ENCODE measurements at places on chromosomes 3 and 15. TPM values are rescaled to one million over a fixed set of nuclear protein-coding genes. Genes with fewer than 3 reads are reported as not detected.

- no peaks in the 10 kb centered on the region for H3K36me3 ChIP-seq
- H3K4me1 ChIP-seq, result peaks cover 11% of the 10 kb centered on the region
- H3K27me3 ChIP-seq, result peaks cover 28% of the 10 kb centered on the region
- no peak for DNase-seq
Observed at GRCh38 chr3:174439331-174440252, 419.5 kb upstream of the NAALADL2 start.

DNA sequence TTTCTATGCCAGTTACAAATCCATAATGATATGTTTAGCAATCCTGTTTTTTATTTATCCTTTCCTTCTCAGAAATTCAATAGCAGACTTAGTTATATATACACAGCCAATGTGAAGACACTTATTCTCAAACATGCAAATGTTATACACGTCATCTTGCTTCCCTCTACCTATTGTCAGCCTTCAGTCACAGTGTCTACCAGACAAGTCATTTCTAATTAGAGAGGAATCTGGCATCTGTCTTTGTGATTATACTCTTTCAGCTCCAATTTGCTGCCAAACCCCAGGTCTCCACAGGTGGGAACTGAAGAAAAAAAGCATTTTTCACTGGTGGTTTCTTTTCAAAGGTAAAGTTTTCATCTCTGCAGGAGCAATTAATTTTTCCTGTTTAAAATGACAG lies 793.1 kb downstream of the AGBL1 start:
- no peak for DNase-seq
- H3K27me3 ChIP-seq, result no peaks in the 10 kb centered on the region
- H3K36me3 ChIP-seq, result no peaks in the 10 kb centered on the region
- no peak overlapping the region for H3K4me3 ChIP-seq

- no peaks in the 10 kb centered on the region for H3K27me3 ChIP-seq
- no peaks in the 10 kb centered on the region for H3K4me1 ChIP-seq
- H3K36me3 ChIP-seq, result no peaks in the 10 kb centered on the region
- H3K27ac ChIP-seq, result no peak overlapping the region
- no peak overlapping the region for H3K4me3 ChIP-seq
Observed at GRCh38 chr3:64925575-64925974, 237.8 kb upstream of the ADAMTS9 start.

- DNase-seq, result no peak
- no peak overlapping the region for H3K27ac ChIP-seq
- H3K4me1 ChIP-seq, result peaks cover 6% of the 10 kb centered on the region
- no peak overlapping the region for H3K4me3 ChIP-seq
- no peaks in the 10 kb centered on the region for H3K27me3 ChIP-seq
Observed at GRCh38 chr3:33668618-33669017, 49.4 kb downstream of the CLASP2 start.

DNA sequence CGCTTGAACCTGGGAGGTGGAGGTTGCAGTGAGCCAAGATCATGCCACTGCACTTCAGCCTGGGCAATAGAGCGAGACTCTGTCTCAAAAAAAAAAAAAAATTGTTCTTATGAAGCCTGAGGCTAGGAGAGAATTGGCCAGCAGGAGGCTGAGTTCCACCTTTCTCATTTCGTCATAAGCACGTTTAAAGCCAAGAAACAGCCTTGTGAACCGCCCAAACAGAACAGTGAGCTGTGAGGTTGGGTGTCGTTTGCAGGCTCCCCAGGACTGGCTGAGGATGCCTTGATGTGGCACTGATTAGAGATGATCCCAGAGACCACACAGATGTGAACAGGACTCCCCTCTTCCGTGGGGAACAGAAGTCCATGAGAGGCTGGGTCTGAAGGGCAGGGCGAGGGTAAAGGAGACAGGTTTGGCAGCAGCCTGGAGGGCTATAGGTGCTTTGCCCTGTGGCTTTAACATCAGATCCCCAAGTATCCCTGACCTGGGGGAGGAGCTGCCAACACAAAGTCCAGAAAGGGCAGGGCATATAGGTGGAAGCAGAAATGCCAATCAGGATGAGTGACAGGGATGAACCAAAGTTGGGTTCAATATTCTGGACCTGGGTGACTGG lies 52.9 kb downstream of the CLEC3B start:
- DNase-seq, result no peak
- peaks cover 2% of the 10 kb centered on the region for H3K36me3 ChIP-seq
- H3K27ac ChIP-seq, result no peak overlapping the region
- H3K4me3 ChIP-seq, result no peak overlapping the region
- peaks cover 2% of the 10 kb centered on the region for H3K27me3 ChIP-seq
- peaks cover 8% of the 10 kb centered on the region for H3K4me1 ChIP-seq

ENTPD3 gene
- total RNA-seq, result not detected
